Inflammatory macrophage treated with lipopolysaccharide for 1 hour (primary cell): ENCODE measurements at places on chromosomes 2 and 18.

DNA sequence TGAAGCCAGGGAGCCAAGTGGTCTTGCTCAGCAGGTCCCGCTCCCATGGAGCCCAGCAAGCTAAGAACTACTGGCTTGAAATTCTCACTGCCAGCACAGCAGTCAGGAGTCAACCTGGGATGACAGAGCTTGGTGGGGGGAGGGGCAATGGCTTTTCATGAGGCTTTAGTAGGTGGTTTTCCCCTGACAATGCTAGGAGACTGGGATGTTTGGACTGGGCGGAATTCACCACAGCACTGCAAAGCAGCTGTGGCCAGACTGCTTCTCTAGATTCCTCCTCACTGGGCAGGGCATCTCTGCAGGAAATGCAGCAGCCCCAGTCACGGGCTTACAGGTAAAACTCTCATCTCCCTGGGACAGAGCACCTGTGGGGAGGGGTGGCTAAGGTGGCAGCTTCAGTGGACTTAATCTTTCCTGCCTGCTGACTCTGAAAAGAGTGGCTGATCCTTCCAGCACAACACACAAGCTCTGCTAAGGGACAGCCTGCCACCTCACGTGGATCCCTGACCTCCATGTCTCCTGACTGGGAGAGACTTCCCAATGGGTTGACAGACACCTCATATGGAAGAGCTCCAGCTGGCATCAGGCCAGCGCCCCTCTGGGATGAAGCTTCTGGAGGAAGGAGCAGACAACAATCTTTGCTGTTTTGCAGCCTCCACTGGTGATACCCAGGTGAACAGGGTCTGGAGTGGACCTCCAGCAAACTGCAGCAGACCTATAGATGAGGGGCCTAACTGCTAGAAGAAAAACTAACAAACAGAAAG, 349.7 kb upstream of the ST6GAL2 start:
- DNase-seq: no peak

GRCh38 chr18:56851774-56852173, 200.6 kb downstream of the WDR7 start:
- DNase-seq: peak; percentile 23

DNA sequence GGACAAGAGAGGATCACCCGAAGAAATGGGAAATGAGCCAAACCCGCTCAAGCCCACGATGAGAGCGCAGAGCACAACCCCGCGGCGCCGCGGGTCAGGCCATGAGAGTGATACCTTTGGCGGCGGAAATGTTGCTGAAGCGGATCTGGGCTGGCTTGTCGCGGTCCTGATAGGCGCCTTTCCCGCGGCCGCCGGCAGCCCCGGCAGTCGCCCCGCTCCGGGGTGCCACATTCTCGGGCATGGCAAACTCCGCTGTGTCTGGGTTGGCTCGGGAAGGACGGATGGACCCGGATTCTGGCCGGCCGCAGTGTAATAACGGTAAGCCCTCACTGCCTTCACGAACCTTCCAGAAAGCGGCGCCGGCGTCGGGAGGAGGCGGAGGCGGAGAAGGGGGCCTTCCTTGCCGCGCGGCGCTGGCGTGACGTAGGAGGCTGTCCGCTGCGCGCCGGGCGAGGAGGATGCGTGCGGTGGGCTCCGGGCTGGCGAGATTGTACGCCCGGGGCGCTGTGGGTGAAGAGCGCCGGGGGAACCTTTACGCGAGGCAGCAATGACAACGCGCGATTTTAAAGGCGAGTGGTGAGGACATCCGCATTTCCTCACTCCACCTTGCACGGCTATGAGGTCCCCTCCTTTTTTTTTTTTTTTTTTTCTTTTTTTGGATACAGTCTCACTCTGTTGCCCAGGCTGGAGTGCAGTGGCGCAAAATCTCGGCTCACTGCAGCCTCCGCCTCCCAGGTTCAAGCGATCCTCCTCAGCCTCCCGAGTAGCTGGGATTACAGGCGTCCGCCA, at the start of gene CCT4:
CCT4 (minus strand) TSS at position 390 of the 789 bp plus-strand sequence; CDS start at position 241, 149 bp downstream.
- DNase-seq: peak; percentile 89

DNA sequence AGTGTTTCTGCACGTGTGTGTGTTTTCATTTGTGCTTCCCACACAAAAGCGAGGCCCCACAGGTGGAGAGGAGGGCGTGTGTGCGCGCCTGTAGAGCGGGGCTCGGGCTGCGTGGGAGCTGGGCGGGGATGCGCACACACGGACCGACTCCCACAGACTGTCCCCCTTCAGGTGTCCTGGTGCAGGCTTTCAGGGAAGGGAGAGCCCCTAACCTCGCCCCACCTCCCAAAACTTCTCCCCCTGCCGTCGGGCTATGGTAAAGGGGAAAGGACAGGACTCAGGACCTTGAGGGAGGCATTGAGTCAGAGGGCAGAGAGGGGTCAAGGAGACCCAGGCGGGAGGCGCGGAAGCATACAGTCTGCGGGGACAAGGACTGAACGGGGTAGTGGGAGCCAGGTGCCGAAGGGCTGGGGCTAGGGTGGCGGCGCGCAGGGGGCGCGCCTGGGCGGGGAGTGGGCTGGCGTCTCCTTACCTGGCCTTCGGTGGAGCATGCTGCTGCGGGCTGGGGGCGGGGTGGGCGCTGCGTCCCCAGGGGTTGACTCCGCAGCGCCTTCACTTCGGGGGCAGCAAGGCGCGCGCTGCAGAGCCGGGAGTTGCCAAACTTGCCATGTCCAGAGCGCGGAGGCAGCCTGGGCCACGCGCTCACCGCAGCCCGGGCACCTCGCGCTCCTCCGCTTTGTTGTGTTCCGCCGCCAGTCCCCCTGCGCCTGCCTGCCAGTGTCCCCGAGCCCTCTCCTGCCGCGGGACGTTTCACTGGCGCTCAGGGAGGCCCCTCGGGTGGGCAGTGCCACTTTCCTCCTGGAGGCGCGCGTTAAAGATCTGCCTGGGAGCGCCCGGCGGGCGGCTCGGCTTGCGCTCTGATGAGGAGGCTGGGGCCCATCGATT, 302.0 kb downstream of the NCKAP5 start:
- no peak for DNase-seq

DNA sequence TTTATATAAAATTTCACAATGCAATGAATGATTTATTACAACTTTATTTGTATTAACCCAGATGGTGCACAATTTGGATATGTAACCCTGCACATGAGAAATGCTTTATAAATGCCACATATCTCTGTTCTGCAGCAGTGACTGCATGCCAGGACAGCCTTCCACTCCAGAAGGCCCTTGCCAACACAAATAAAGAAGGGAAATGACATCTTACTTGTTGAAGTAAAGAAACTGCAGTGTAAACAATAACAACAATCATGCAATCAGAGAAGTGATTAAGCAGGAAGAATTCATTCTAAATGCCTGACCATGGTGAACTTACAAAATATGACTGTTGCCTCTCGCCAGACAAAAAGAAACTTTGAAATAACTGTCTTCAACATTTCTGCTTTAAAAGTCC, 129.9 kb upstream of the CHST9 start:
- no peak for DNase-seq

DNA sequence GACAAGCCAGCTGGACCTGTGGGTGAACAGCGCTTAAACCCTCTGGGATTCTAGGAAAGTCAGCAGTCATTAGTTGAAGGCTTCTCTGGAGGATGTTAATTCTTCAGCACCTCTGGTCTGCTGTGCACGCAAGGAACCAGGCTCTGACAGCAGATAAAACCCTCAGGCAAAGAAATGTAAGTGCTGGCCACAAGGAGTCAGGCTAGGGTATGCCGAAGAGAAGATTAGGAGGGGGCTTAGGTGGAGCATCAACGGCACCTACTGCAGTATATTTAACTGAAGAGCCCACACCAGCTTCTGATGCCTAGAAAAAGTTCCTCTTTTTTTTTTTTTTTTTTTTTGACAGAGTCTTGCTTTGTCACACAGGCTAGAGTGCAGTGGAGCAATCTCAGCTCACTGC, 304.2 kb upstream of the MC4R start:
- DNase-seq: no peak

DNA sequence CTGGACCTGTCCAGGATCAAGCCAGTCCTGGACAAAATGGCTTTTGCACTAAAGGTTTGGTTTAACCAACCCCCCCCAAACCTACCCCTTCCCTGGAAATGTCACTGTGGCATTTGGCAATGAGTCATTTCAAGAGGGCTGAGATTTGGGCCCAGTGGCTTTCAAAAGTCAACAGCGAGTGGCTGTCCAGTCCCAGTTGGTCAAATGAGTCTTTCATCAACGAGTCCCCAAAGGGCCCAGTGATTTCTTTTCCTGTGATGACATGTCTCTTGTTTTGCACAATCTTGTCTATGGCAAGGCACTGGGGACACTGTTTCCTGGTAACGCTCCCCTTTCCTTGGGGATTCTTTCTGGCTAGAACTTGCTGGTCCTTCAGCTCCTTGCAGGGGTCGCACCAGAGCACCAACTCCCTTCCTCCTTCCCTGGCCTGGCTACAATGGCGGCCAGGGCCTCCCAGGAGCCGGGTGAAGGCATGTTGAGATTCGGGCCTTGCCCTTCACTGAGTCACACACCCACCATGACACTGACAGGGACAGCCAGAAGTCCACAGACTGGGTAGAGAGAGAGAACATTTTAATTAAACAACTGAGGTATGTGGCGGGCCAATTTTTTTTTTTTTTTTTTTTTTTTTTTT, 87.2 kb downstream of the SMAD7 start:
- DNase-seq: peak; percentile 72

- DNase-seq: no peak
These were observed 69.4 kb upstream of the ARHGAP28 start for GRCh38 chr18:6659963-6660725.

DNA sequence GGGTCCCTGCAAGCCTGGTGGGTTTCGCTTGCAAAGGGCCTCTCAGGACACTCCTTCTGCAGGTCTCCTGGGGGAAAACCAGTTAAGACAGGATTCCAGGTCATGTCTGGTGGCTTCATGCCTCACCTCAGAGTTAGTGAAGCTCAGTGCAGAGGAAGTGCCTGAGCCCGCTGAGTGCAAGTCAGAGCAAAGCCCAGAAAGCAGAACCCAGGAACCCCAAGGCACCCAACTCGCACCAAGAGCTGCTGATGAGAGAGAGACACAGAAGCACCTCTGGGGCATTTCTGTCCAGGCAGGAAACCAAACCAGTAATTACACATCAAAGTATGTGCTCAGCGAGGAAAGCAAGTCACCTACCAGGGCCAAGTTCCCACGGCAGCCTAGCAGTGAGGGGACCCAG, 78.4 kb downstream of the ARHGEF4 start:
- DNase-seq: no peak

GRCh38 chr2:78941751-78942150, 83.8 kb upstream of the REG3G start:
- DNase-seq: no peak

DNA sequence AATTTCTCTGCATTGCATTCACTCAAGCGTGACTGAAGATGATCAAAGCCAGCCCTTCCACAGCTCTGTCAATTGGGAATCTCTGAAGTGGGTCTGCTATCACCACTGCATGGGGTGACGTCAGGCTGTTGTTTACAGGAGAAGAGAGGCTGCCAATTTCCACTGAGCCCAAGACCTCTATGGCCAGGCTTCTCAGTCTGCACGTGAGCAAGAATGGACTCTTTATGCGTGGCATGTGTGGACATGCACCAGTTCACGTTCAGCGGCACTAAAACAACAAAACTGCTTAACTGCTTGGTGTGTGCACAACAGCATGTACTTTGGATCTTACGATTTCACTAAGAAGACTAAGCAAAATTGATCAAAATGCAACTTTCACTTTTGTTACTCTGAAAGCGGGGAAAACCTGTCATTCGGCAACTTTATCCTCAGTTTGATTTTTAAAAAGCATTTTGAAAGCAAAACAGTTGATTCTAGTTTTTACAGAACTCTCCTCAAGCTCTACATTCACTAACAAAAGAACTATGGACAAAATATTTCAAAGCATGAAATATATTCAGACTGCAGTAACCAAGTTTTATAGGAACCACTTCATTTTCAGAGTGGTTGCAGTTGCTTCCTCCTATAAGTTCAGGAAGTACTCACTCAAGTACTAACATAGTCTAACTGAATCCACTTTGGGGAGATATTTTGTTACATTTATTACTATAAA, 77.0 kb upstream of the SERTAD2 start:
- peak; percentile 55 for DNase-seq

- DNase-seq: no peak
These were observed 222.3 kb upstream of the MGAT5 start for GRCh38 chr2:134031539-134031938.
